ENCODE measurements at places on chromosomes 2 and 18.

DNA sequence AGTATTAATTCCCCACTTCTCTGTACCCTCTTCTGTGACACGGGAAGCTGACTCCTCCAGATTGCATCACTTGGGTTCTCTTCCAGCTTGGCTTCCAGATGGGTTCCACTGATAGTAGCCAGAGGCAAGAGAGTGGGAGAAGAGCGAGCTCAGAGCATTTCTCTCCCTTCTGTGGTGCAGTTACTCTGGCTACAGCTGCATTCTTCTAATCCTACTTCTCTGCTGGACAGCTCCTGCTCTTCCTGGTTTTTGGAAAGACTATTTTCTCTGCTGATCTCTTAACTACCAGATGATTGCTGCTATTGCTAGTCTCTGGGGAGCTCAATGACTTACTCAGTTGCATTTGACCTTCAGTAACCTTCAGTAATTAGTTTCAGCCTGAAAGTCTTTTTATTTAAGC is 187.5 kb upstream of the MAP2 start:
- no peak for DNase-seq

GRCh38 chr2:33607905-33608304 is 8.8 kb upstream of the FAM98A start:
- no peak for DNase-seq

DNA sequence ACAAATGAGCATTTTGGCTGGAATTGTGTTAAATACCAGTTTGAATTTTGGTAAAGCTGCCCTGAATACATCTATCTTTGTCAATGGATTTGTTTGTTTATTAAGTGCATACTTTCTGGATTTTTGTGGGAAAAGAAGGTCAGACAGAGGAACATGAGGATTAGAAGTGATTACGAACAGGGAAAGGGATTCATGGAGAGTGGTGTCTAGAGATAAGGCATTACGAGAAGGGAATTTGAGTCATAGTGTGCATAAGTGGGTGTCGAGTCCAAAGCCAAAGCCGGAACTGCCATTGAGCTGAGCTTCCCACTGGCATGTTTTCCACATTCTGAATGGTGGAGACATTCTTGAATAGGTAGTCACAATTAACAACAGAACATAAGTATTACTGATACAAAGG is 68.9 kb upstream of the EFEMP1 start:
- DNase-seq: no peak

DNA sequence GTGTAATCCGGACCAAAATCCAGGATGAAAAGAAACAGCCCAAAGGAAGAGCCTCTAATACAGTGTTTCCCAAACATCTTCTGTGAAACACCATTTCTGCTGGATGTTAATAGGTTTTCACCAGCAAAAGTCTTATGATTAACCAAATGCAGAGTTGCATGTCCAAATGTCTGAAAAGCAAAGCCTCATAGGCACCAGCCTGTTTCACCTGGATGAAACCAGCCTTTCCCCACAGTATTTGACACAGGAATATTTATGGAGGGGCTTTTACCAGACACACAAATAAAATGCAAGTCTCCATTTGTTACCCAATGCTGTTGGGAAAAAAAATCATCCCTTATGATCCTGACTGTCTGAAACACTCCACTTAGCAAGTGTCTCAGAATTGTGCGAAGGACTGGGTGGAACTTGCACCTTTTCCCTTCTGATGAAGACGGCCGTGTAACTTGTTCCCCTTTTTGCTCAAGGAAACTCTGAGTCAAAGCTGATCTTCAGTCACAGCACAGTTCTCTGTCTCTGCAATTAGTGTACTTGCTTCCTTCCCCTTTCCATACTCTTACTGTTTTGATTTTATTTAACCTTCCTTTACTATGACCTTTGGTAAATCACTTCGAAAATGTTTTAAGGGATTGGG is 70.3 kb upstream of the IL1R2 start:
- DNase-seq: no peak

- no peak for DNase-seq
These were observed 471.6 kb downstream of the DLGAP1 start for GRCh38 chr18:3983351-3983969.
